ENCODE measurements at places on chromosomes 12 and 14.

DNA sequence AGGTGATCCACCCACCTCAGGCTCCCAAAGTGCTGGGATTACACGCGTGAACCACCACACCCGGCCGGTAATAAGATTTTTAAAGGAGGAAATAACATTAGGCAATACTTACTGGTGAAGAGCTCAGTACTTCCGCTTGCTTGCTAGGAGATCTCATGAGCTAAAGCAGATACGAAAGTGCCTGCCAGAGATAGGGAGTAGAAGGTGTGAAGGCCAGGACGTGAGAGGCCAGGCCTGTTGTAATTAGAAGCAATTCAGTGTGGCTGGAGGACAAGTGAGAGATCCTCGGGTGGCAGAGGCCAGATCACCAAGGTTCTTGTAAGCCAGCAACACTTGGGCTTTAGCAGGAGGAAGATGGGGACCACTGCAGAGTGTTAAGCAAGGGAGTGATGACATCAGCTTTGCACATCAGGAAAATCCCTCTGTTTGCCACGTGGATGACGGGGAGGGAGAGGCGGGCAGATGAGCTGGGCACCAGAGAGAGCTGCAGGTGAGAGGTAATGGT, 7.6 kb downstream of the TECPR2 start:
- DNase-seq, result no peak

GRCh38 chr12:103326190-103326589, 169.6 kb downstream of the C12orf42 start:
- DNase-seq, result peak; percentile 50

DNA sequence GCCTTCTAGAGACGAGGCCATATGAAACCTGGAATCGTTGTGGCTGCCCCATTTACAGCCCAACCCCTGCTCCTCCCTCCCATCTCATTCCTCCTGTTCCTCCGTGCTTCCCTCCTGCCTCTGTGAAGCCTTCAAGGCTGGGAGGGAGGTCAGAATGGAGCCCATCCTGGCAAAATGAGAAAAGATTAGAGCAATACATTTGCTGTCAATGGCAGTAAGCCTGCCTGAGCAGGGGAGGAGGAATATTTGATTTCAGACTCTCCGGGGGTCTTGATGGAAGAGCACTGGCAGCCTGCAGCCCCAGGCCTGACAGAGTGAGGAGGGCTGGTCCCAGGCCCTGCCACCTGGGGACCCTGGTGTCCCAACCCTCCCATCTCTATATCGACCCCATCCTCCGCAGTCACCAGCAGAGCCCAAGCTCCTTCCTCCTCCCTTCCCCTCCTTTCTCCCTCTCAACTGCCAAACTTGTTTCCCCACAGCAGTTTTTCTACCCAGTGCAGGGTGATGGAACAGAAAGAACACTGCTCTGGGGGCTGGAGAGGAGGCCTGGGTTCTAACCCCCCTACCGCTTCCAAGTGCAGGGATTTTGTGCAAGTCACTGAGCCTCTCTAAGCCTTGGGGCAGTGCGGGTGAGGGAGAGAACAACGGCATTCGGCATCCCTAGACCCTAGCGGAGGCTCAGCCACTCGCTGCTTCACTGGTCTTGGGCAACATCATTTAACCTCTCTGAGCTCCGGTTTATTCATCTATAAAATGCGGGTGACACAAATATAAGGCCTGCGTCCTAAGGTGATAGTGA, 16.0 kb upstream of the RACGAP1 start:
- no peak for DNase-seq

DNA sequence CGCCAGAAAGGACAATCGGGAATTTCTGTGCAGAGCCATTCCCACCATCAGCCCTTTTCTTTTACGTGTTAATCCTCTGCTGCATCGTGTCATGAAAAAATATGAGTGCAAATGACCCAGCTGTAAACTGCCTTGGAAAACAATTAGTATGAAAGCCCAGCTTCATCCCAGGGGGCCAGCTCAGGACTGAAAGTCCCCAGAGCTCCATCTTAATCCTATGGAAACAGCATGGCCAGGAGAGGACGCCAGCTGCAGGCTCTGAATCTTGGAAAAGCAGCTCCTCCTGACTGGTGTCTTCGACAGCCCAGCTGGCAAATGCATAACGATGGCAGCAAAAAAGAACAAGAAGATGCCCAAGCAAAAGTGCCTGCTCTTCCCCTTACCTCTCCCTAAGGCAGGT, 191.5 kb downstream of the NTF3 start:
- DNase-seq, result no peak

- DNase-seq, result no peak
Observed at GRCh38 chr12:85147331-85147730, 111.2 kb downstream of the LRRIQ1 start.

GRCh38 chr12:110339184-110339952, 58.3 kb downstream of the ATP2A2 start:
- DNase-seq, result no peak

DNA sequence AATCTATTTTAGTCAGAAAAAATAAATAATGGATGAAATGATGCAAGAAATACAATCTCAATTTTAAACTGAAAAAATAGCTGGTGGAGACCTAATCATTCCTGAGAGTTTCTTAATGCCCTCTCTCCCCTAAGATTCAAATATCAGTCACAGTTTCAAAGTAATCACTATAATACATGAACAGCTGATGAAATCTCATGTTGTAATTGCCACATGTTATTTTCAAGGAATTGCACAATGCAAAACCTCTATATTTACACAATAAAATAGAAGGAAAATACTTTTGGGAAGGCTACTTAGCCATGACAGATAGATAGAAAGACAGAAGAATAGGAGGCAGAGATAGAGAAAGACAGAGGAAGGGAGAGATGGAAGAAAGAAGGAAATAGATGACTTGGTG, 18.2 kb downstream of the IFNG-AS1 start:
- DNase-seq, result no peak

- no peak for DNase-seq
Observed at GRCh38 chr12:106427917-106428316, 70.4 kb downstream of the POLR3B start.

- no peak for DNase-seq
Observed at GRCh38 chr14:105091517-105092170, 26.4 kb upstream of the GPR132 start.

- DNase-seq, result peak; percentile 88
Observed at GRCh38 chr12:49019443-49020324, 1.1 kb upstream of the PRKAG1 start.

GRCh38 chr14:71244341-71244740, 337.1 kb downstream of the PCNX1 start:
- DNase-seq, result no peak

- no peak for DNase-seq
Observed at GRCh38 chr12:96164951-96165811, 29.0 kb upstream of the ELK3 start.

DNA sequence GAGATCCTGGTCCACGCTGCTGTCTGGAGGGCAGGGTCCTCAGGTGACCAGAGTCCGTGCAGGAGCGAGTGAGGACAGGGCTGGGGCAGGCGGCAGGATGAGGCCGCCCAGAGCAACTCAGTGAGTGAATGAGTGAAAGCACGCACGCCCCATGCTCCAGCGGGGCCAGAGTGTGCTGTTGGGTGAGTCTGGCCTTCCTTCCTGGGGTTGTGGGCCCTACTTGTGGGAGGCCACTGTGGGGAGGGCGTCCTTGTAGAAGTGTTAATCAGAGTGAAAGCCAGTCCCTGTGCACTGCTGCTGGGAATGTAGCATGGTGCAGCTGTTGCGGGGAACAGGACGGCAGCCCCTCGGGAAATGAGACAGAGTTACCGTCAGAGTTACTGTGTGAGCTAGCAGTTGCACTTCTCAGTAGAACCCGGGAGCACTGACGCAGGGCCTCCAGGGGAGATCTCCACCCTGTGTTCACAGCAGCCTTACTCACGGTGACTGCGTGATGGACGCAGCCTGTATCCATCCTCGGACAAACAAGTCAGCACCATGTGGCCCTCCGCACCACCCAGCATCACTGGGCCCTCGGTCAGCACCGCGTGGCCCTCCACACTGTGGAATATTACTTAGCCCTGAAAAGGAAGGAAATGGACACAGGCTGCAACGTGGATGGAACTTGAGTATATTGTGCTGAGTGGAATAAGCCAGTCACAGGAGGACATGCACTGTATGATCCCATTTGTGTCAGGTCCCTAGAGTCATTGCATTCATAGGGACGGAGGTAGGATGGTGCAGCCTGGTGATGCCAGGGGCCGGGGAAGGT, 22.1 kb downstream of the PACS2 start:
- no peak for DNase-seq

- DNase-seq, result no peak
Observed at GRCh38 chr14:51701951-51702350, 50.2 kb downstream of the FRMD6 start.

GRCh38 chr14:105938055-105938863, 411.9 kb downstream of the TMEM121 start:
- no peak for DNase-seq

DNA sequence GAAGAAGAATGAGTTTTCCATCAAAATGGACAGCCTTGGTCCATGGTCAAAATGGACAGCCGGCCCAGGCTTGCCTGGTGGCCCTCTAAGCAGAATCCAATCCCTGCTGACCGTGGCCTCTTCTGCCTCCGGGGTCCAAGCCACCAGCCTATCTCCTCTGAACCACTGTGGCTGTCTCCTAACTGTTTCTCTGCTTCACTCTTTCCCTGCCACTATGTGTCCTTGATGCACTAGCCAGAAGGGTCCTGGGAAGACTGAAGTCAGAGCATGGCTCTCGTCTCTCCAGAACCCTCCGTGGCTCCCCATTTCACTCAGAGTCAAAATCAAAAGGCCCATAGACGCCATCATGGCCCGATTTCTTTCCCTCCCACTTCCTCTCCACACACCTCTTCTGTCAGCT, 8.5 kb upstream of the FZD10 start:
- DNase-seq, result no peak

DNA sequence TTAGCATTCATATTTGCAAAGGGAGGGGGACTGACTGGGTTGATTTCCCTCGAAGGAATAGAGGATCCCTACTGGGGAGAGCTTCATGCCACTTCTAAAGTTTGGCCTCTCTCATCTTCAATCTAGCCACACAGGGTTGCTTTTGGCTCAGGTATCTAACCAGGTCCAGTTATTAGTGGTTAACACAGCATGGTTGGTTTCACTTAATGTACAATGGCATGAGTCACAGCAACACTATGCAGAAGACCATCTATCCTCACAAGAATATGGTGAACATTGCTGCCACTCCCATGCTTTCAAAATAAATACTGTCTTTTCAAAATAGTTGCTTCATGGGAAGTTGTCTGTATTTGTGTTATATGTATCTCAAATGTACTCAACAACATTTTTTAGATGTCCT, 6.6 kb upstream of the RAB3IP start:
- no peak for DNase-seq

GRCh38 chr12:131100031-131100674, 146.4 kb downstream of the ADGRD1 start:
- DNase-seq, result no peak

DNA sequence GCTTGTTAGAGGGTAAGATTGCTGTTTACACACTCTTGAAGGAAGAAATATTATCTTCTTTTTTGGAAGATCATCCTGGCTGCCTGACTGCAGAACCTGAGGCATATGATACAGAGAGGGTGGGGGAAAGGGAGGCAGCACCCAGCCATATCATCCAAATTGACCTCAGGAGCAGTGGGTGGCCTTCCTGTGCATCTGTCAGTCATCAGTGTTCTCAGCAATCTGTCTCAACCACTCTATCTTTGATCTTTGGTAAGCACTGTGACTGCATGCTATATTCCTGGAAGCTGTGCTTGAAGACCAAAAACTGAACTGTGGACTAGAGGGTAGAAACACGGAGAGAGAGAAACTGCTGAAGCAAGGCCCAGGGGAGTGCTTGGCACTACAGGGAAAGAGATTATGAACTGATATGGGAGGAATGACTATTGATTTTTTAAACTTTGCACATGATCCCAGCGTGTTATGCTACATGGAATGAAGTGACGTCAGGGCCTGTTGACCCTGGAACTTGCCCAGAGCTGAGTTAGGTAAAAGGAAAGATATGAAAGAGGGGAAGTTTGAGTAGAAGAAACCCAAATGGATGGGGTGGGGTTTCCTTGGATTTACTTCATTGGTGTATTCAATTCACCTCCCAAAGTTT, 171.5 kb downstream of the ASCL1 start:
- peak; percentile 1 for DNase-seq

- DNase-seq, result peak; percentile 76
Observed at GRCh38 chr14:52068615-52069306, at the start of gene NID2. Gene NID2, minus strand, starts transcription at chr14:52069059. Its CDS starts 65 bp downstream, at chr14:52068994.

DNA sequence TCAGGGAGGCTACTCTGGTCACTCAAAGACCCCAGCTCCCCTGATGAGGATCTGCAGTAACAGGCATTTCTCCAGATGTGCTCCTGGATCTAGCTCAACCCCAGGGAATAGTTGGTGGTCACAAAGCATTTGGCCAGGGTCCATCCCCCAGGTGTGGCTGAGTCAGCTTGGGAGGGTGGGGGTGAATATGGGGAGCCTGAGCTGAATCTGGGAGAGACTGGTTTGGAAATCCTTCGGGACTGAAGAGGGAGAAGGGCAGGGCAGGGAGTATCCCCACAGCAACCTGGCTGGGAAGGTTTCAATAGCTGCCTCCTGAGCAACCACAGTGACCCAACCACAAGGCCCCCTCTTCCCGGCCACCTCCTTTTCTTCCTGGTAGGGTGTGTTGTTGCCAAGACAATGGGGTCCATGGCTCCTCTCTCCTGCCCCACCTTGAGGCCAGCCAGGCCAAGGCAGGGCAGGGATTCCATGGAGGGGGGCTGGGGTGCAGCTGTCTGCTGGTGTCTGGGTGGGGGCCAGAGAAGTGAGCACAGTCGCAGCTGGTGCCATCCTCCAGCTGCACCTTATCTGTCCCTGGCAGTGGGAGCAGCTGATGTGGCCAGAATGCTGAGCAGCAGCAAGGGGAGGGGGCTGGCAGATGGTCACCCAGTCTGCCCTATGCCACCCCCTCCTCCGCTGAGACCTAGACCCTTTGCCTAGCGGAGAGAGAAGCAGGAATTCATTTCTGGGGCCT, 5.5 kb downstream of the ASIC1 start:
- DNase-seq, result no peak

DNA sequence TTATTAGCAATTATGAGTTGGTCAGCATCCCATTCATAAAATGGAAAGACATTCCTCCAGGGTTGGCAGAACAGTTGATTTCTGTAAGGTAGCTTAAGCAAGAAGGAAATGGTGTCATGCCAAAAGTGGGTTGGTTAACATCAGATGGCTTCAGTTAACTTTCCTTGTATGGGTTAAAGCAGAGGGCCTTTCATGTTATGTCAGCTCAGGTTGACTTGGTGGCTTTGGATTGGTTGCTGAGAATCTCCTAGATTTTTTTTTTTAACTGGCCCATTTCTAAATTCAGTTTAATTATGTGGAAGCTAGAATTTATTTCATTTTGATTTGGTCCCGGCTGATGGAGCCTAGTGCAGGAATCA, 87.8 kb downstream of the BBS10 start:
- no peak for DNase-seq

DNA sequence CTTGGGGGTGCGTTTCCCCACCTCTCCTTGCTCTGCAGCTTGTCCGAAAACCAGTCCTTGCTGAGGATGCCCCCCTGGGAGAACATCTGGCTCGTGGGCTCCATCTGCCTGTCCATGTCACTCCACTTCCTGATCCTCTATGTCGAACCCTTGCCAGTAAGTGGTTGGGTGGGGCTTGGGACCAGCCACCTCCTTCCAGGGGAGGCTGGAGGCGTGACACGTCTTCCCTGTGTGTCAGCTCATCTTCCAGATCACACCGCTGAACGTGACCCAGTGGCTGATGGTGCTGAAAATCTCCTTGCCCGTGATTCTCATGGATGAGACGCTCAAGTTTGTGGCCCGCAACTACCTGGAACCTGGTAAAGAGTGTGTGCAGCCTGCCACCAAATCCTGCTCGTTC, 57.5 kb downstream of the ANAPC7 start:
- DNase-seq, result no peak

- no peak for DNase-seq
Observed at GRCh38 chr12:66066929-66067523, 63.5 kb downstream of the LLPH start.
